ENCODE measurements at places on chromosomes 5 and 9.

DNA sequence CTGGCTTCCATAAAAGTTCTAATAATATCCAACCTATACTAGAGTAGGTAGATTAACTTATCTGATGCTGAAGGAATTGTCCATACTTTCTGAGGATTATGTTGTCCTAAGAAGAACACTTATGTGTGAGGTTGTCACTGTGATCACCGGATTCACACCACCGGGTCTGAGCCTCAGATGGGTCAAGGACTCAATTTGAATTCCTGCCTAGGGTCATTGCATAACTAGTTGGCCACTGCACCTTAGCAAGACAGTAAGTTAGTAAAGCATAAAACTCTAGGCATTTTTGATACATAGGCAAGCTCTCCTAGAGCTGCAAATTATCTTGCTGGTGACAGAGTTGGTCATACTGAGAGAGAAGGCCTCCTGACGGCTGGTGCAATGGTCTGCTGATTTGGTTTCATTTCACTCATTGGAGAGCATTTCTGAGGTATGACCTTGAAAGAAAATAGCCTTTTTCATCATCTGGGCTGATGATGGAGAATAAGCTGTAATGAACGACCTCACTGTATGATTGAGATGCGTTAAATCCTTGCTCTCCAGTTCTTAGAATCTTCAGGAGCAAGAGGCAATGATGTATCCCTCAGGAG lies 72.0 kb upstream of the CKMT2 start:
- no peak for DNase-seq

- DNase-seq: peak; percentile 62
These were observed 3.0 kb upstream of the HRCT1 start for GRCh38 chr9:35903049-35903448.

GRCh38 chr5:15566306-15566705 lies 66.3 kb downstream of the FBXL7 start:
- DNase-seq: no peak

- no peak for DNase-seq
These were observed 10.3 kb upstream of the GPBP1 start for GRCh38 chr5:57163553-57164006.

- DNase-seq: peak; percentile 82
These were observed 5.7 kb downstream of the CDO1 start for GRCh38 chr5:115810761-115811160.

DNA sequence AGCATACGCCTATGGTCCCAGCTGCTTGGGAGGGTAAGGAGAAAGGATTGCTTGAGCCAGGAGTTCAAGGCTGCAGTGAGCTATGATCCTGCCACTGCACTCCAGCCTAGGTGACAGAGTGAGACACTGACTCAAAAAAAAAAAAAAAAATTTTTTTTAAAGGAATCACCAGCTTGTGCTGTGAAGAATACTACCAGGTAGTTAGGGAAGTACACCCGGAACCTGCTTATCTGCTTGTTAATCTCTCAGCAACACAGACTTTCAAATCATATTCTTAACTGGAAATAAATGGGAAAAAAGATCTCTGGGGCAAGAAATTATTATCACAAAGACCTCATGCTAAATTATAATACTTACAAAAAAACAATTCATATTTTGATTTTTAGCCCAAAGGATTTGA lies 26.4 kb upstream of the PRRC2B start:
- DNase-seq: no peak

GRCh38 chr5:74098941-74099340 lies 472.9 kb downstream of the ARHGEF28 start:
- DNase-seq: no peak

DNA sequence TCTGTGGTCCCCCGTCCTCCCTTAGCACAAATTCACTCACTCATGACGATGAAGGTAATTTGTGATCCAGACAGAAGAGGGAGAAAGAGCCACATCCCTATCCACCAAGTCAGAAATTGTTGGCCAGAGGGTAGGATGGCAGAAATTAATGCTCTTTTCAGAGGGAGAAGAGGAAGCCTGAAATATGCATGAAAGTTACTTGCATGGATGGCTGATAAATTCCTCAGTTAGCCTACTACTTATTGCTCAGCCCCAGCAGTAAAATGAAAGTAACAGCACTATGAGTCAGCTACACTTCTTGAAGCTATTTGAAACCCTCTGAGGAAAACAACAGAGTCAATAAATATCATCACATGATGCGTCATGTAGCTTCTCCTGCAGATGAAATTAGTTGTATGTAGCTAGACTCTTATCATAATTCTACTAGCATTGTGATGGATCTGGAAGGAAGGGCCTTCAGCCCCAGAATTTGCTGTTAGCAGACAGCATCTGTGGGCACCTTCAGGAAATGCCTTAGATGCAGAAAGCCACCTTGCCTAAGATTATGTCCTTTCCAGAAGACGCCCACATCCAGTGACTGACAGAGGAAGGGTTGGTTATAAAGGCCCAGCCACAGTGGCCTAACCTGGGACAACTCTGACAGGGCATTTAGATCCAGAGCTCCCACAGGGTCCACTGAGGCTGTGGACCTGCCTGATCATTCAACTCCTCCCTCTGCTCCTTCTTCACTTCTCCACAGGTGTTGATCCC lies 81.2 kb upstream of the CCDC112 start:
- DNase-seq: peak; percentile 91

- DNase-seq: no peak
These were observed 13.0 kb downstream of the CDKN2AIPNL start for GRCh38 chr5:134398609-134399155.

DNA sequence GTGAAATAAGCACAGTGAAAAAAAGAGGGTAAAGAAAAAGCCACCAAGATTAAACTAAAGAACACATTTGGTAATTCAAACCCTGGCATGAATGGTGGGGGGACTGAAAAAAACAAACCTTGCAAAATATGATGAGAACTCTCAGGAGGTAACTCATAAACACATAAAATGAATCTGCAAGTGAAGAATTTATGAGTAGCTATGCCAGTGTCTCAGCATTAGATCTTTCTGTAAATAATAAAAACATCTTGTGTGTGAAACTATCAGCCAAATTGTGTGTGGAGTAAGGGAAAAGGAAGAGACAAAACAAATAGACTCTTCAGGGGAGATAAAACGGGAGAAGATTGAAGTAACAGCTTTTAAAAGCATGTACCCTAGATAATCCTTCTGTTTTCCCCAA lies 129.6 kb upstream of the SPEF2 start:
- DNase-seq: no peak

DNA sequence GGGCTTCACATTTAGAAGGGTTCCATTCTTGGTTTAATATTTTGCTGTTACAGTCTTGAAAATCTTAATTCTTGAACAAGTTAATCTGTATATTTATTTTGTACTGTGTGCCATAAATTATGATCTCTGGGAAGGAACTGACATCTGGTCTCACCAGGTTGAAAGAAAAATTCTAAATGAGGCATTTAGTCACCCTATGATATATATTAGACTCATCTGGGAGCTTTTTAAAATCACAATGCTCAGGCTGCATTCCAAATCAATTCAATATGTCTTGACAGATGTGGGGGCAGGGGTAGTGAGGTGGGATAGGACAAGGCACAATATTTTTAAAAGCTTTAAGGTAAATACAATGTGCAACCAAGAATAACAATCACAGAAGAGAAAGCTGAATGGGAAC lies 569.2 kb downstream of the PRR16 start:
- DNase-seq: peak; percentile 24

DNA sequence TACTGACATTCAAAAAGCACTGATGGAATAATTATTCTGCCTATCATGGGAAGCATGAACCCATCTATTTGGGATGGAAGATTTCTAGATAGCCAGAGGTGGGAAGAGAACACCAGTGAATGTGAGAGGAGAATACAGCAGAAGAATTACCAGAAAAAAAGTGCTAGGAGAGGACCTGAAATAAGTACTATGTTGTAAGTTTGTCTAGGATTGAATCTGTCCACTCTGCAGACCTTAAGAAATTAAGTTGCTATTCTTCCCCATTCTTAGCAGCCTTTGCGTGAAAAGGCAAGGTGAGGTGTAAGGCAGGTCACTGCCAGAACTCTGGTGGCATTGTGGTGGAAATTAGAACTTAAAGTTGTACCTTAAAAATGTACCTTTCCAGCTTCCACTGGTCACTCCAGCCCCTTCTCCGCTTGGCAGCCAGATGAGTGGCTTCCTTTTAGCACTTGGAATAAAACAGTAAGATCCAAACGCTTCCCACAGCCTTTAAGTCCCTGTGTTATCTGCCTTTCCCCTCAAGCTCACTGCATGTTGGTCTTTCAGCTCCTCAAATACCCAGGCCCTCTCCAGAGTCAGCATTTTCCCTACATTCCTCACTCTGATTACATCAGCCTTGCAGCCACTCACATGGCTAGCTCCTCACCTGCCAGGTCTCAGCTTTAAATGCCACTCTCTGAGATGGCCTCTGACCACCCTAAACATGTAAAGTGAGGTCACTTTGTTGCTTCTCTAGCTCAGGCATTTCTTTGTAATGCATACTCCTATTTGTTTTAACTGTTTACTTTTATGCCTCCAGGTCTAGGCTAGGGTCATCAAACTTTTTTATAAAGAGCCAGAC lies 253.0 kb downstream of the EPB41L4A start:
- DNase-seq: no peak

DNA sequence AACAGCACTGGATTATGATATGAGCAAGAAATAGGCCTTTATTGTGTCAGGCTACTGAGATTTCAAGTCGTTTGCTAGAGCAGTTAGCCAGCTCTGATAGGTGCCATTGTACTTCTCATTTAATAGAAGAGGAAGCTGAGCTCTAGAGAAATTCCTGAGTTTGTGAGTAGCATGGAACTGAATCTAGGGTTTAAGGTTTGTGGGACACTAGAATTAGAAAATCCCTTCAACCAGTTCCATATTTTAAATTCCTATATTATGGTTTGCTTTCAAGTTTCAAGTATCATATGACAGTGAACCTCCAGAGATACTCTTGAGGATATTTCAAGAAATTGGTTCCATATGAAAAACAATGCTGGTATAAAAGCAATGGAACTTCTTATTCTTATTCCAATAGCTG lies 87.6 kb downstream of the ANKRD55 start:
- DNase-seq: peak; percentile 49

DNA sequence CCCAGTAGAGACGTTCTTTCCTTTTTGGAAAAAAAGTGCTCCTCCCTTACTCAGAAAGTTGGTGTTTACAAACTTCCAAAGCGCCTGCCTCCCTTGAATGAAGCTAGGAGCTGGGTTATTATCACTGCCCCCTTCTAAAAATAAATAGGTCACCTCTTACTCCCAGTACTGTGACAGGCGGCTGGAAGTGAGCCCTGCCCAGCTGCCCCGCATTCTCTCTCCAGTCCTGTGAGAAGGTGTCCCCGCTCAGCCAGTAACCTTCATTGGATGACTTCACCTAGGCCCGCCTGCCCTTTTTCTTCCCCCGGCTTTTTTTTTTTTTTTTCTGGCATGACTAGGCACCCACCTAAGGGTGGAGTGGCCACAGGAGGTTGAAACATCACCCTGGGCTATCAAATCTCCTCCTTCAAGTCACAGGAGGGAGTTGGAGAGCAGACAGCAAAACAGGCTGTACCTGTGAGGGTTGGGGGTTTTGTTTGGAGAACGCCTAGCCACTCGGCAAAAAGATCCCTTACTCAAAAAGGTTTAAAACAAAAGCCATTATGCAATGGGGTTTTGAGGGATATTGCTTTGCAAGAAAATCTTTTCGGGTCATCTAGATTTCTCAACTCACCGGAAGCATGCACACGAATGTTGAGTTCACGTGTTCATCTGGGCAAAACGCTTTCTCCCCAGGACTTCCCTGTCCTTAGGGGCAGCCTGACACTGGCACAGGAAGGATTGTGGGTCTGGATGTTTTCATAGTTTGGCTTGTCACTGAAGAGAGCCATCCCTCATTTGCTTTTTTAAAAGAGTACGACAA lies 43.3 kb upstream of the ZNF622 start:
- no peak for DNase-seq

DNA sequence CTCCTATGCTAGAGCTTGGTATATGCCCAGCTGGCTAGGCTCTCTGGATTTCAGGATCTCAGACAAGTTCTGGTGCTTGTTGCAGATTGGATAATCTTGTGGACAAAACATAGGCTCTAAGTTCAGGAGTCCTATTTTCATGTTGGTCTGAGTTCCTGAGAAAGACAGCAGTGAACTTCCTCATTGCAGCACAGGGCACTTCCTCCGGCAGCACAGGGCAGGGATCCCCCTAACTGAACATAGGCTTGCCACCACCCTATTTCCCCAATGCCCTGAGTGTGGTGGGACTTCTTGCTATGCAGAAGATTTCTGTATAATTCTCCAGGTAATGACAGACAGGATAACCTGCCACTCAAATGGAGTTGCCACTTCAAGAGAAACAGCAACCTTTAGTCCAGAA lies 220.1 kb downstream of the PIK3R1 start:
- no peak for DNase-seq

- DNase-seq: peak; percentile 55
These were observed 589.1 kb upstream of the ADAMTS16 start for GRCh38 chr5:4551034-4551433.

GRCh38 chr5:180784497-180785097 lies 18.0 kb downstream of the MGAT1 start:
- peak; percentile 80 for DNase-seq

GRCh38 chr5:17212996-17213395 lies 4.4 kb upstream of the BASP1 start:
- no peak for DNase-seq

DNA sequence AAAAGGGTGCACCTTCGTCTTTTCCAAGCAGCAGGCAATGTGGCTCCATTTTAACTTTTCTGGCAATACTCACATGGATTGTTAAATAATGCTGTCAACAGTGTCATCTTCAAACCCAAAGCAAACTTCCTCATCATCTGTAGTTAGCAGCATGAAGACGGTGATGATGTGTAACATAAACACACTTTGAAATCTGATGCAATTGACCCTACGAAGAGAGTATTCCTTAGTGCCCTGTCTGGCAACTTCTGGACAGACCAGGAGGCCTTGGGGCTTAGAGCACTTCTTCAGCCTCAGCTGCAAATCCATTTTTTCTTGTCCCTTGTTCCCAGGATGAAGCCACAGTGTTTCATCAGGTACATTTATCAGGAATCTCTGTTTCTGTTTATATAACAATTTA lies 149.1 kb downstream of the GHR start:
- DNase-seq: no peak

DNA sequence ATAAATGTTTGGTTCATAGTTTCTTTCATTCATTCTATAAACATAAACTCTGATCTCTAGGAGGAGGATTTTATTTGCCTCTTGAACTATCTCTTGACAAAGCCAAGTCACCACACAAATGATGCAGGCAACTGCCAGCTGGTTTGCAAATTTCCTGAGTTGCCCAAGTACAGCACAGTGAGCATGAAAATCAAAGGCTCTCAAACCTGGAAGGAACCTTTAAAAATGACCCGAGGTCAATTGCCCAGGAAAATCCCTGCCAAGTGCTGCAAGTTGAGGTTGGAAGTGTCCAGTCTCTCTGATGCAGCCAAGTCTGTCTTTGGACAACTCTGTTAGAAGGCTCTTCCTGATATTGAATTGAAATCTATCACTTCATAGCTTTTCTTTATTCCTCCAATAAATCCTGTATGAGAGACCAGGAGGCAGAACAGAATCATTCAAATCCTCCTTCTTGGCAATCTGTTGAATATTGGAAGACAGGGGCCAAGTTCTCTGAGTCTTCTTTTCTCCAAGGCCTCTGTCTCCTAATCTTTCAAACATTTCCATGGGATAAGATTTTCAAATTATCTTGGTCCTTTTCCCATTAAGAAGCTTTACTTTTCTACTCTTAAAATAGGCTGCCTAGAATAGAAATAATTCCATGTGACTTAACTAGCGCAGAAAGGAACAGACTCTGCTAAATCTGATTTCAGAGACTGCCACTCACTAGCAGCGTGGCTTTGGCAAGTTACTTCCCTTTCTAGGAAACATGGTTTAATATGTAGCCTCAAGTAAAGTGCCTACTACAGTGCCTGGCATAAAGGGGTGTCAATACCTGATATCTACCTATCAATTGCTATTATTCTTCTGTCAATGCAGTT lies 159.2 kb downstream of the SNX18 start:
- DNase-seq: no peak

Data from fibroblast of skin of right biceps (primary cell).